Spinal cord (tissue), 10 donors: ENCODE measurements at places on chromosomes 6 and 20.
A peak's percentile ranks its signal among the peaks of the same experiment; 100 is the strongest.

- H3K27ac ChIP-seq = no peak overlapping the region
- H3K4me3 ChIP-seq = no peak overlapping the region
- DNase-seq = no peak
- peaks cover 4% of the 10 kb centered on the region for H3K27me3 ChIP-seq
These were observed 80.0 kb upstream of the EYA2 start for GRCh38 chr20:46814366-46815232.

DNA sequence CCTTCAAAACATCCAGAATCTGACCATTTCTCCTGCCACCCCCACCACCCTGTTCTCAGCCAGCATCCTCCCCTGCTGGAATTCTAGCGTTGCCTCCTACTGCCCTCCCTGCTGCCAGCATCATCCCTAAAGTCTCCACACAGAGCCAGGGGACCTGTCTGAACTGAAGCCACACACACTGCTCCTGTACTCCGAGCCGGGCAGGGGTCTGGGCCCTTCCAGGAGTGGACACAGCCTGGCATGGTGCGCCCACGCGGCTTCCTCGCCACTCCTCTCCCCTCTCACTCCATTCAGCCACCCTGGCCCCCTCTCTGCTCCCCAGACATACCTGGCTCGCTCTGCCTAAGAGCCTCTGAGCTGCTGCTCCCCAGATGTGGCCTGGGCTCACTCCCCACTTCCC, 155.5 kb downstream of the PREX1 start:
- H3K36me3 ChIP-seq = peaks cover 64% of the 10 kb centered on the region
- DNase-seq = no peak
- H3K4me1 ChIP-seq = peaks cover 31% of the 10 kb centered on the region

DNA sequence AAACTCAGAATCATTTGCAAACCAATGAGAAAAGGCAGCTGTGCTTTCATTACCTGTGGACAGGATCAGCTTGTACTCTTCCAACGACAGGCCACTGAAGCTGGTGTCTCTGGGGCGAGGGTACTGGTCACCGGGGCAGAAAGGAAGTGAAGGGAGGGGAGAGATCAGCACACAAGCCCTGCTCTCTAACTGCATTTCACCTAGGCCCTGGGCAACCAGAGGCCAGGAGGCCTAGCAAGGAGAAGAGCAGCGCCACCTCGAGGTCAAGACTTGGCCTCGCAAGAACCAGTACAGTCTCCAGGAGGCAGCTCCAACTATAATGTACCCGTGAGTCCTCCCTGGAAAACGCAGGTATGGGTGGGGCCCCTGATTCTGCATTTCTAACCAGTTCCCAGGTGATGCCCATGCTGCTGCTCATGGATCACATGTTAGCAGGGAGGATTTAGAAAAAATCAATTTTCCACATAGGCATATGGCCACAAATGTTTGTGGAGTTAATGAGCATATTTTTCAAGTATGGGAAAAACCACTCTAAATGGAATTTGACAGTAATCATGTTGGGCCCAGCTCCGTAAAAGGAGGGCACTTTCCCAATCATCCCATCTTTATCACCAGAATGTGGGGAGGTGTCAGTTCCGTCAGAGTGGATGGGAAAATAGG, 11.0 kb downstream of the UQCC2 start:
- peaks cover 34% of the 10 kb centered on the region for H3K36me3 ChIP-seq
- H3K27me3 ChIP-seq = no peaks in the 10 kb centered on the region
- H3K4me3 ChIP-seq = no peak overlapping the region

GRCh38 chr20:62020935-62021701, 44.6 kb downstream of the TAF4 start:
- H3K4me3 ChIP-seq = no peak overlapping the region
- H3K27ac ChIP-seq = no peak overlapping the region
- no peaks in the 10 kb centered on the region for H3K27me3 ChIP-seq

DNA sequence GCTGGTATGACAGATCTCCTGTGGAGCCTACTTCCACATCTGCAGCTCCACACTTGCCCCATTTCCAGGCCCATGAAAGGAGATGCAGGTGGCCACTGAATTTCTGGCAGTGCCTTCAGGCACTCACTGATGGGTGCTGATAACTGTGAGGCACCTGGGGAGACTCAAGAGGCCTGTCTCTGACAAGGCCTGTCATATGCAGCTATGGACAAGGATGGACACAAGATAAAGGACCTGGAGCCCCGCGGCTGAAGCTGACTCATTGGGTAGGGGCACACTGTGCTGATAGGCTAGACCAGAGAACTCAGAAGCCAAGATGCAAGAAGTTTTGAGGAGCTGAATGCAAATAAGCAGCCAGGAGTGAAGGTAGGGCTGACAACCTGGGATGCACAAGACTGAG, 81.0 kb upstream of the LRFN2 start:
- H3K27me3 ChIP-seq = no peaks in the 10 kb centered on the region
- peaks cover 4% of the 10 kb centered on the region for H3K4me1 ChIP-seq
- DNase-seq = no peak
- no peaks in the 10 kb centered on the region for H3K36me3 ChIP-seq

GRCh38 chr6:89961481-89961880, 67.2 kb downstream of the GJA10 start:
- H3K27ac ChIP-seq = no peak overlapping the region
- DNase-seq = no peak
- H3K4me1 ChIP-seq = no peaks in the 10 kb centered on the region

DNA sequence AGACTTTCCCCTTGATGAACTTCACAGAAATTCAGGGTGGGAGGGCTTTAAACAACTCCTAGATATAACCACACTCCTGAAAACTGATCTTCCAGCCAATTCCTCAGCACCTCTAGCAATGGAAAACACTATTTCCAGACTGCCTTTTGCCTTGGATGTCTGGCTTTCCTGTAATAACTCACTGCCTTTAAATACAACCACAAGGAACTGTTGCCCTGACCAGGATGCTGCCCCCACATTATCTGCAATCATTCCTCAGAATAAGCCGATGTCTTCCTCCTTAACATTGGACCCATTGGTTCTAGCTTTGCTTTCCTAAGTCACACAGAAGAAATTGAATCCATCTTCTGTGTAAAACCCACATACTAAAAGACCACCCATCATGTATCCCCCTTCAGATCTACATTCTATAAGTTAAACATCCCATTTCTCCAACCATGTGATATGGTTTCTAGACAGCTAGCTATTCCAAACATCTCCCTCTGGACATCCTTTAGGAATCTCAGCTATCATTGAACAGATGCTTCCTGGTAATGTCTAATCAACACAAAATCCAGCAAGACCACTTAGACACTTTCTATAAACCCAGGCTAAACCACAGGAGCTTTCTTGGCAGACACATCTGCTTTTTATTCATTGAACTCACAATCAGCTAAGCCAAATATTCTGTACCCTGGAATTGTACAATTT, 95.9 kb upstream of the KCNQ5 start:
- no peaks in the 10 kb centered on the region for H3K36me3 ChIP-seq
- H3K27me3 ChIP-seq = no peaks in the 10 kb centered on the region
- no peaks in the 10 kb centered on the region for H3K4me1 ChIP-seq
- peak; percentile 70 for DNase-seq
- no peak overlapping the region for H3K27ac ChIP-seq

DNA sequence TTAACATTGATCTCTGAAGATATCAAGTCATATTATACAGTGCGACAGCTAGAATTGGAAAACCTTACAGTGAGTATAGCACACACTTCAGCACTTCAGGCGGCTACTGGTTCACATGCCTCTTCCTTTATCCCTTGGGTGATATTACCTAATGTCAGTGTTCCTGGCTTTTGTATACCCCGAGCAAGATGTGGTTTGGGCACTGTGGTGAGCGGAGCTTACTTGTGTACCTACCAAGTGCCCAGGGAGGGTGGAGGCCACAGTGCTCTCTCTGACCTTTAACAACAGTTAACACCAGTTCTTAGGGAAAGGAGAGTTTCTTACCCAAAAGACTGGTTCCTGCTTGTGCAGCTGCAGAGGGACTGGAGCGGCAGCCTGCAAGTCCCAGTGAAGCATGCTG, 64.4 kb downstream of the PTPN1 start:
- no peak overlapping the region for H3K4me3 ChIP-seq
- H3K27me3 ChIP-seq = no peaks in the 10 kb centered on the region
- H3K4me1 ChIP-seq = peaks cover 36% of the 10 kb centered on the region
- no peak for DNase-seq
- no peak overlapping the region for H3K27ac ChIP-seq
- peaks cover 48% of the 10 kb centered on the region for H3K36me3 ChIP-seq

DNA sequence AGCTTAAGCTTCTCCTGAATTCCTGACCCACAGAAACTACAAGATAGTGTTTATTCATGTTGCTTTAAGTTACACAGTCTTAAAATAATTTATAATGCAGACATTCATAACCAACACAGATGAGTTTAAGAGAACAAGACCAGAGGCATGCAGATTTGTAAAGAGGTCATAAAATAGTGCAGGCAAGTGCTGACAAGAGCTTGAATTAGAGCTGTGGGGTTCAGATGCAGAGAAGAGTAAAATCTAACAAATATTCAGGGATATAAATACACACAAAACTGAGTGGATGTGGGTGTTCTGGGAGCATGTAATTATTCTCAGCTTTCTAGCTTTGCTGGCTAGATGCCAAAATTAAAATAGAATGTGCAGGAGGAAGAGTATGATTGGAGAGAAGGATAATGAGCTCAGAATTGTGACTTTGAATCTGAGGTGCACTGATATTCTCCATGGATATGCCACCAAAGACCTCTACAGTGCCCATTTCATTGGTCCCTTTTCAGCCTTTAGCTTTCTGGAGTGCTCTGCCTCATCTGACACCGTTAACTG, 291.9 kb upstream of the SGK1 start:
- H3K4me3 ChIP-seq = no peak overlapping the region
- peak; percentile 65 for DNase-seq
- no peaks in the 10 kb centered on the region for H3K27me3 ChIP-seq
- H3K4me1 ChIP-seq = no peaks in the 10 kb centered on the region
- no peaks in the 10 kb centered on the region for H3K36me3 ChIP-seq

GRCh38 chr6:41170547-41171160, 7.7 kb upstream of the TREM2 start:
- H3K27ac ChIP-seq = no peak overlapping the region
- H3K4me3 ChIP-seq = no peak overlapping the region
- no peaks in the 10 kb centered on the region for H3K27me3 ChIP-seq
- H3K4me1 ChIP-seq = no peaks in the 10 kb centered on the region
- no peaks in the 10 kb centered on the region for H3K36me3 ChIP-seq

DNA sequence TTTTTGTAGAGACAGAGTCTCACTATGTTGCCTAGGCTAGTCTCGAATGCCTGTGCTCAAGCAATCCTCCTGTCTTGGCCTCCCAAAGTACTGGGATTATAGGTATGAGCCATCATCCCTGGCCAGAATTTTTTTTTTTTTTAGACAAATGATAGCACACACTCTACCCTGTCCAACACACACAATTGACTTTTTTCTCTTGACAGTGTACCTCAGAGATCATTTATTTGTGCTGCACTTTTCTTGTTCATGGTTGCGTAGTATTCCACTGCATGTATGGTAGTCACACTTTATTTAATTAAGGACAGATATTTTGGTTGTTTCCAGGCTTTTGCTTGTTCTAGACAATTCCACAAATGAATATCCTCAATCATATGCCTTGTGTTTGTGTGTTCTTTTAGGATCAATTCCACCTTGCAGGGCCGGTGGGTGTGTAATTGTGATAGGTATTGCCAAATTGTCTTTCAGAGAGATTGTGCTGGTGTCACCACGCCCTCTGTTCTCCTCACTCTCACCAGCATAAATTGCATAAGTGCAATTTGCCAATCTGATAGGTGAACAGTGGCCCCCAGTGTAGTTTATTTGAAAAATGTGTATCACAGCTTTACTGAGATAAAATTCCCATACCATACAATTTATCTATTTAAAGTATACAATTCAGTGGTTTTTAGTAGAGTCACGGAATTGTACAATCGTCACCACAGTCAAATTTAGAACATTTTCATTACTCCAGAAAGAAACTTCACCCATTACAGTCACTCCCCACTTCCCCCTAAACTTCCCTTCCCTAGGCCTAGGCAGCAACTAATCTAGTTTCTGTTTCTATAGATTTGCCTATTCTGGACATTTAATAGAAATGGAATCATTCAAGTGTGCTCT, 20.1 kb downstream of the SRC start:
- H3K27ac ChIP-seq = no peak overlapping the region
- H3K4me3 ChIP-seq = no peak overlapping the region
- H3K36me3 ChIP-seq = peaks cover 49% of the 10 kb centered on the region
- H3K4me1 ChIP-seq = peaks cover 7% of the 10 kb centered on the region
- DNase-seq = no peak
- no peaks in the 10 kb centered on the region for H3K27me3 ChIP-seq

GRCh38 chr6:118720125-118720473, 68.7 kb upstream of the CEP85L start:
- H3K27me3 ChIP-seq = no peaks in the 10 kb centered on the region
- H3K27ac ChIP-seq = no peak overlapping the region
- H3K36me3 ChIP-seq = no peaks in the 10 kb centered on the region

DNA sequence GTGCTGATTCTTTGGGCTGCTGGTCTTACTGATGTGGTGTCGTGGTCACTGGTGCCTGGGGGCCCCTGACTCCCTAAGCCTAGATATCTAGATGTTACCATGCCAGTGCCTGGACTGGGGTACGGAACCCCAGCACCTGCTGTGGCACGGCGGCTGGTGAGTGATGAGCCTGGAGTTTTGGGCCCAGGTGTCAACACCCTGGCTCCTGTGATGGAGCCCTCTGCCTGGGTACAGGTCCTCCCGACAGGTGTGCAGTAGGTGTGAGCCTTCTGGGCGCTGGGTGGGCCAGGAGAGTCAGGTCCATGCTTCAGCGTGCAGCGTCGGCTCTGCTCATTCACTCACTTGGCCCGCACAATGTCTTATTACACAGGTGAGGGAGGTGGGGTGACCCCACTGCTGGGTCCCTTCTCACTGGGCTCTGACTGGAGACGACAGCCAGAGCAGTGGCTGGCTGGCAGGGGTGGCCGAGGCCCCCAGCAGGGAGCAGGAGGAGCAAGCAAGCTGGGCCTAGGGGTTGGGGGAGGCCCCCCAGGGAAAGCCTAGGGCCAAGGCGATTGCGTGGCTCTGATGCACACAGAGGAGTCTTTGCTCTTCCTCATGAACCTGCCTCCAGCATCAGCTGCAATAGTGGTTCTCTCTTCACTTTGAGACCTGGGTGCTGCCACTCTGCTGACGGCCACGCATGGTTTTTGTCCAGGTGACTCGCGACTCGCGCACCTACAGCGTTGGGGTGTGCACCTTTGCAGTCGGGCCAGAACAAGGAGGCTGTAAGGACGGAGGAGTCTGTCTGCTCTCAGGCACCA, 42.5 kb upstream of the SLC22A1 start:
- H3K27ac ChIP-seq = no peak overlapping the region
- no peak overlapping the region for H3K4me3 ChIP-seq
- DNase-seq = no peak
- no peaks in the 10 kb centered on the region for H3K4me1 ChIP-seq
